WERI-Rb-1 (cell line): ENCODE measurements at places on chromosomes 5 and 9.

DNA sequence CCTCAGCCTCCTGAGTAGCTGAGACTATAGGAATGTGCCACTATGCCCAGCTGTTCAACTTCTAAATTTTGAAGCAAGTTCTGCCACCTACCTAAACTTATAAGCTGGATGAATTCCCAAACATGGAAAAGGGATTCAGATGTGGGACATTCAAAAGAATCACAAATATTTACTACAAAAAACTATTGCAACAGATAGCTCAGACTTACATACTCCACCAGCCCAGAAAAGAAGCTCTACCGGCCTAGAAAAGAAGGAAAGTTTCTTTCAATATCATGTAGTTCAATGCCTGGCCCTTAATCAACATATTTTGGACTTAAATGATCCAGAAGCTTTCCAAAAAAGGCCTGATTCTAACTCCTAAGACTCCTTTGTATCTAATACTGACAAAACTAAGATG is 23.8 kb downstream of the SH3RF2 start:
- DNase-seq: no peak

DNA sequence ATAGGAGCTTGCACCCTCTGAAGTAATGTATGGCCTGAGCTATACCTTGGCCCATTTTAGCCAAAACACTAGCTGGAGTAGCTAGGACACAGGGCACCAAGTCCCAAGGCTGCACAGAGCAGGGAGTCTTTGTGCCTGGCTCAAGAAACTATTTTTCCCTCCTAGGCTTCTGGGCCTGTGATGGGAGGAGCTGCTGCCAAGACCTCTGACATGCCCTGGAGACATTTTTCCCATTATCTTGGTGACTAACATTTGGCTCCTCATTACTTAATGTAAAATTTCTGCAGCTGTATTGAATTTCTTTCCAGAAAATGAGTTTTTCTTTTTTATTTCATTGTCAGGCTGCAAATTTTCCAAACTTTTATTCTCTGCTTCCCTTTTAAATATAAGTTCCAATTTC is 1099.2 kb downstream of the CDH18 start:
- DNase-seq: no peak

GRCh38 chr9:2620919-2621721 is 467 bp upstream of the VLDLR start:
- DNase-seq: peak; percentile 88

DNA sequence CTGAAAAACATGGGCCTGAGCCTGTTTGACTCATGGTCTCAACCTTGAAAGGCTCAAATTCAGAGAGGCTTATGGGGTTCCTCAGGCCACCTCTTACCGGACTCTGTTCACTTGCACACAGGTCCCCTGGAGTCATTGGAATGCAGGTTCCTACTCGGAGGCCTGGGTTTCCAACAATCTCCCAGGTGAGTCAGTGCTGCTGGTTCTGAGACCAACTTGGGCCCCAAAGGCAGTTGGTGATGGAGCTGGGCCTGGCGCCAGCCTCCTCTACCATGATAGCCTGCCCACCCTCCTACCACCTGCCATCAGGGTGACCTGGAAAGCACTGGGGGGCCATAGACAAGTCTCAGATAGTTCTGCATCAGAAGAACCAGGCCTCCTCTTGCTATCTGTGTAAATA is 188.4 kb downstream of the RGS3 start:
- no peak for DNase-seq

DNA sequence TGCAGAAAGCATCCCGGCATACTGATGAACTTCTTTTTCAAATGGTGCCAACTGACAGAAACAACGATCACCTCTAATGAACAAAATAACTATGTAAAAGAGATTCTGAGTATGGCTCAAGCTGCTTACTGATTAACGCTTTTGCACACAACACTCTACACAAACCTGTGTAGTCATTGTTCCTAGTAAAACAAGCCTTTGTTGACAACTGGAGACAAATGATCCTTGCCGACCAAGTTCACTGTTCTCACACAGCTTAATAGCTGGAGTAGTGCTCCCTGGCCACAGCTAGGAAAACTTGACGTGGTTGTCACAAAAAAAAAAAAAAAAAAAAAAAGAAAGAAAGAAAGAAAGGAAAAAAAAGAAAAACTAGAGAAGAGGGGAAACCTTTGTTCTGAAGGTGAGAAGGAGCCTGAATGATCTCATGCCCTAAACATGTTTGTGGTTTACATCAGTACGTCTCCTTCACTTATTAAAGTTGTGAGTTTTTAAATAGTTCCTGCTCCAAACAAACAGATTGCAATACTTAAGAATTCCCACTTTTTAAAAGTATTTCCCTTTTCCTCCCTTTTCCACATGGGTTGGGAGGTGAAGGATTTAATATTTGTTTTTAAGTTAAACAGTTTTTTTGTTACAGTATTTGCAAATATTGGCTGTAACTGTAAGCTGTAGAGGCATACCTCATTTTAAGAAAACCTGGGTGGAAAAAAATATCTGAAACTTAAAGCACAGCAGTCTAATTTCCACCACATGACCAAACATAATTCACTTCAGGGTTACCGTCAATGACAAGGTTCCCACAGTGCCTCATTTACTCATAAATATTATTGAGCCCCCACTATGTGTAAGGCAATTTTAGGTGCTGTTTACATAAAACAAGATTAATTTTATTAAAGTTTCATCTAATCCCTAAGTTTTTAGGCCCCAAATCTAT is 63.7 kb downstream of the GLIS3 start:
- DNase-seq: no peak

GRCh38 chr5:36174119-36174518 is 22.2 kb downstream of the SKP2 start:
- no peak for DNase-seq

DNA sequence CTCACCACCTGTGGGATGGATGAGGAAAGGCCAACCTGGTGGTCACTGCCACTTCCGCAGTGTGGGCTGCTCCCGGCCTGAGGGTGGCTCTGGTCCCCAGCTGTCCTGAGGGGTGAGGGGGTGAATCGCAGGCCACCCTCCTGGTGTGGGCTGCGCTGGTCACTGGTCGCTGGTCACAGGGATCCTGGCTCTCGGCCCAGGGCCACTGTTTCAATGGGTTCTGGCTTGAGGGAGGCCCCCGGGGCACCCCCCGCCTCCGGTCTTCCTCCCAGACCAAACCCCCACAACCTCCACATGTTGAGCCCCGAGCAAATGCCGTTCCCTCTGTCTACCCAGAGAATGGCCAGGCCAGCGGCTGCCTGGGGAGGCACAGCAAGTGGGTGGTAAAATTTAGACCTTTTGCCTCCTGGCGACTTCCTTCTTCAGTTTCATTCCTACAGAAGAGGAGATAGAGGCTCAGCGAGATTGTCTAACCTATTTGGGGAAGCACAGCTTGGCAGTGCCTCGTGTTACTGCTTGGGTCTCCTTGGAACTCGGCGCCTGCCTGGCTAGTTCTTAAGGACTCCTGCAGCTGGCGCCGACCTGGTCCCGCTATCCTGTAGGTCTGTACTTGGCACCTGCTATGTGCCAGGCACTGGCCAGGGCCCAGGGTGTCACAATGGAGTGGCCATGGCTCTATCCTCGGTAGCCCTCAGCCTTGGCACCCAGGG is 48.2 kb downstream of the RXRA start:
- DNase-seq: no peak

GRCh38 chr9:129316281-129317030 is 138.4 kb upstream of the IER5L start:
- no peak for DNase-seq

DNA sequence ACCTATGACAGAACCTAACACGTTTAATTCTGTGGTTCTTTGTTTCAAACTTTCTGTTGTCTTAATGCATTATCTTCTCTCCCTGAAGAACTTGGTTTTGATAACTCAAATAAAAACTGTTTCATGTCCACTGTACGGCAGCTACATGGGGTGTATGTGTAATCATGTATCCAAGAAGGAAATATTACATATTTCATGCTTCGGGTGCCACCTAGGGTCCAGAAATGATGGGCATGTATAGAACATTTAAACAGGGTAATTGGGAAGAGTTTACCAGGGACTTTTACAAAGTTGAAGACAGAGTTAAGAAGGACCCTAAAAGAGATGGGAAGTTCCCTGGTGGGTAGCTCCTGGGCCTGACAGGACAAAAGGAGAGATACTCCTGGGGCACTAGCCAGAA is 291.3 kb downstream of the FBXL7 start:
- DNase-seq: peak; percentile 27

DNA sequence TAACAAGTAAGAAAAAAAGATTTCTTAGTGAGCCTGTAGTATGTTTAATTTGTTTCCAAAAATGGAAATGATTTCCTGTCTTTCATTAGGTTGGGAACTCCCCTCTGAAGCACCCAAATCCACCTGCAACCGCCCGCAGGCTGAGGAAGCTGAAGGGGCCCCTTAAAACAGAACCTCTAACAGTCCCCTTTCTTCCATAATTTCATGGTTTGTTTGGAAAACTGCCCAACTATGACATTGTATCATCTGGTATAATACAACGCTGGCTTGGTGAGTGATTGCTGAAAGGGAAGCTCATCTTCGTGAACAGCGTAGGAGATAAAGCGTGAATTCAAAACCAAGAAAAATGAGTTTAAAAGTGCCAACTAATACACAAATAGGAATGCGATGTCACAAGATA is 215.5 kb downstream of the FSTL4 start:
- no peak for DNase-seq

DNA sequence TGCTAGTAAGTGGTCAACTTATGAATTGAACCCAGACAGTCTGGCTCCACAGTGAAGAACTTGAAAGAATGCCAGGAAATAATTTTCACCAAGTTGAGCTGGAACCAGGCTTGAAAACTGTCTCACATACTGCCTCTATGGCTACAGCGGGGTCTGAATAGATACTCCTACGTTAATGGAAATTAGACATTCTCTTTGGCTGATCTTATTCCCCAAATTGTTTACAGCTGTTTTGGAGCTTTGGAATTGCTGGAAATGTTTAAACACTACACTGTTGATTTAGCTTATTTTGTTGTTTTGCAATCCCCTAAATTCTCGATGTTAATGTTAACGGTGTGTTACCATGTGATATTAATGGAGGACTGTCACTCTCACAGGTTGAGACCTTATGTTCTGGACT is 146.4 kb downstream of the FBXL7 start:
- no peak for DNase-seq

- DNase-seq: no peak
These were observed 128.0 kb downstream of the MPDZ start for GRCh38 chr9:13151489-13151888.

DNA sequence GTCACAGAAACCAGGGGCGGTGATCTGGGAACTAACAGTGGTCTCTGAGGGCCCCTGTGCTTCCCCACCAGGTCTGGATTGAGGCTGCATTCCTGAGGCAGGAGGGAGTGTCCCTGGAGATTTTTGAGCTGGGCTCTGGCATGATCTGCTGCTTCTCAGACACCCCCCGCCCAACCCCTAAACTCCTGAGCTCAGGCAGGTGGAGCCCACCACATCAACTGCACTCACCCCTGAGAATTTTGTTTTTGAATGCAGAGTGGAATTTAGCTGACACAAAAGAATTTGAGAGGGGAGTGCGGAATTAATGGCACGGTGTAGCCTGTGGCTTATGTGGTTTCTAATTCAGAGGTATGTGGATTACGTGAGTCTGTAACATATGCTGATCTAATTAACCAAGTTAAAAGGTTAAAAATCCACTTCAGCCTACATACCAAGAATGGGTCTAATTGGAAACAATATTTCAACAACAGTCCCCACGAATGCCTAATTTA is 23.9 kb upstream of the CTSL start:
- DNase-seq: no peak

DNA sequence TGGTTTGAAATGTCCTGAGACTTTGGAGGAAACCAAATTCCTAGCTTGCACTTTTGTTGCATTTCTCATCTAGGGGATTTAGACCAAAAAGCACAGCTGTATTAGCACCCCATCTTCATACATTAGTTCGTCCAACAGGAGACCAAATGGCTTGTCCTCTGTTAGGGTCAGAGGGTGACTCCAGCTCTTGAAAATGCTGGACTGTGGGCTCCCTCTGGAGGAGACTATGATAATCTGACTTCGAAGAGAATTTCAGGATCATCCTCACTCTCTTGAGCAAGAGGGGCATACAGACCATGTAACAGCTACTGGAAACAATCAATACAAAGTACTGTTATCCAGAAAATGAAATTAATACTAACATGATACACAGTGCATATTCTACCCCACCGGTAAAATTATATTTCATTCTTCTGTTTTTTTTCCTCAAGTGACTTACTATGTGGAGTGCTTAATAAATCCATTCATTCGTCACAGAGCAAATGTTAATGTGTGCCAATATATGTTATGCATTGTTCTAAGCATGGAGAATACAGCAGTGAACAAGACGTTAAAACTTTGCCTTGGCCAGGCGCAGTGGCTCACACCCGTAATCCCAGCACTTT is 63.7 kb upstream of the PPP2CA start:
- DNase-seq: peak; percentile 60

DNA sequence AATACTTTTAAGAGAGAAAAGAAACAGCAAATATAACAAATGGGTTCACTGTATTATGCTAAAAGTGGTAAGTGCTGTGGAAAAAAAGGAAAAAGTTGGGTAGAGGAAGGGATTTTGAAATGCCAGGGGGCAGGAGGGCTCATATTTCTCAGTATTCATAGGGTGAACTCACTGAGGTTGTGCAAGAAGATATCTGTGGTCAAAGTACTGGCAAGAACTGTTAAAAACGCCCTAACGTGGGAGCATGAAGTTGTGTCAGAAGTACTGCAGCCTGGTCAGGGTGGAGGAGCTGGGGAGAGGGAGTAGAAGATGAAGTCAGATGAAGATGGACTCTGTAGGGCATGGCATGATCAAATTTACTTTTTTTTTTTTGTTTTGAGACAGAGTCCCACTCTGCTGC is 31.2 kb upstream of the SLC28A3 start:
- no peak for DNase-seq

DNA sequence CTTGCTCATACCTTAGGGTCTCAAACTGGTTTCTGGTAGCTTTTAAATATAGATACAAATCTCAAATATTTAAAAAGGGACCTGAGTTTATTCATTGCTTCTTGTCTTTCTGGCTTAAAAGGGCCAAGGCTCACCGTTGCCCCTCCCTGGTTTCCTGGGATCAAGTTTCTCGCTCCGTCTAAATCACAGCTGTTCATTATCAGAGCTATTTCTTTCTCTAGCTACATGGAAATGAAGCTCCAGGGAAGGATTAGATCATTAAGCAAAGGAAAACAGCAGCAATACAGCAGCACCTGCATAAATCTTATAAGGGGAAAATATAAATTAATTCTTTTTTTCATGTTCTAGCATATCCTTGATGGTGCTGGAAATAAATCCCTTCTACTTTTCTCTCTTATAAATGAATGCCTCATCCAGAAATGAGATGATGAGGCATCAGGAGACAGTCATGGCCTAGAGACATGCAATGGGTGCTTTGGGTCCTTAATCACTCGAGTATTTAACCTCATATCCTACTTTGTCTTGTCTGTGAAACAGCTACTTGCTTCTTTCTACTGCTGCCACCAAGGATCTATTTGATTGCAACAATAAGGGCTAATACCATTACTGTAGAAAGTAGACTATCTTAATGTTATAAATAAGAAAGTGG is 320.1 kb downstream of the TRPM3 start:
- no peak for DNase-seq

GRCh38 chr5:71586052-71586940 is 844 bp upstream of the MCCC2 start:
- peak; percentile 7 for DNase-seq

DNA sequence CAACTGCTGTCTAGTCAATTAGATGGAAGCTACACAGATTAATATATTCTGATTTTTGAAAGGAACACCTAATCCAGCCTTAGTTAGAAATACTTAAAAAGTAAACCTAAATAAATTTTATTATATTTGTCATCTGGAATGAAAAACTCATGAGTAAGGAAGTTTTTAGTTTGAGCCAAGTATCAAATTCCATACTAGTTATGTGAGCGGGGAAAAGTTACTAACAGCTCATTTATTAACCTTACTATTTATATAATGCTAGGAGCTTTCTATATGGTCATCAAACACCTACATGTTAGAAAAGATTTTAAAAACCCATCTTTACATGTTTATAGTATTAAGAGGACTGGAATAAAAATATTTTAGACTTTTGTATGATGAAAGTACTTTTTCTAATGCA is 41.6 kb upstream of the POU5F2 start:
- DNase-seq: no peak
